ENCODE measurements at places on chromosomes 5 and 9. TPM values are rescaled to one million over a fixed set of nuclear protein-coding genes. Genes with fewer than 3 reads are reported as not detected.

Gene ELP1
- total RNA-seq = 19.1 TPM

Gene STK10
- 82.4 TPM for total RNA-seq

- no peaks in the 10 kb centered on the region for H3K27me3 ChIP-seq
- no peak overlapping the region for H3K4me3 ChIP-seq
- no peaks in the 10 kb centered on the region for H3K36me3 ChIP-seq
- no peak overlapping the region for H3K27ac ChIP-seq
- no peaks in the 10 kb centered on the region for H3K4me1 ChIP-seq
These were observed 6.1 kb upstream of the PRUNE2 start for GRCh38 chr9:76911971-76912370.

DNA sequence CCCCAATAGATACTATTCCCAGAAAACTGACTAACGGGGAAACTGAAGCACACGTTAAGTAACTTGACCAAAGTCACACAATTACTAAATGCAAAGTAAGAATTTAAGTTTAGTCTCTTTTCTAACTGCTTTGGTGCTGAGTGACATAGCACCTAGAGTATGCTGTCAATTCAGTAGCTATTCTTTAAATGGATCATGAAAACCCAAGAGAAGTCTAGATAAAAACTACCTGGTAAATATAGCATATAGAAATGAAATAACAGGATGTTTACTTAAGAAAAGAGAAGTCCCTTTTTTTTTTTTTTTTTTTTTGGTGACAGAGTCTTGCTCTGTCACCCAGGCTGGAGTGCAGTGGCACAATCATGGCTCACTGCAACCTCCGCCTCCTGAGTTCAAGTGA lies 129.2 kb downstream of the PDE4D start:
- no peaks in the 10 kb centered on the region for H3K36me3 ChIP-seq
- no peaks in the 10 kb centered on the region for H3K4me1 ChIP-seq
- H3K4me3 ChIP-seq = no peak overlapping the region

Gene ZFP2
- total RNA-seq = 0.80 TPM

DNA sequence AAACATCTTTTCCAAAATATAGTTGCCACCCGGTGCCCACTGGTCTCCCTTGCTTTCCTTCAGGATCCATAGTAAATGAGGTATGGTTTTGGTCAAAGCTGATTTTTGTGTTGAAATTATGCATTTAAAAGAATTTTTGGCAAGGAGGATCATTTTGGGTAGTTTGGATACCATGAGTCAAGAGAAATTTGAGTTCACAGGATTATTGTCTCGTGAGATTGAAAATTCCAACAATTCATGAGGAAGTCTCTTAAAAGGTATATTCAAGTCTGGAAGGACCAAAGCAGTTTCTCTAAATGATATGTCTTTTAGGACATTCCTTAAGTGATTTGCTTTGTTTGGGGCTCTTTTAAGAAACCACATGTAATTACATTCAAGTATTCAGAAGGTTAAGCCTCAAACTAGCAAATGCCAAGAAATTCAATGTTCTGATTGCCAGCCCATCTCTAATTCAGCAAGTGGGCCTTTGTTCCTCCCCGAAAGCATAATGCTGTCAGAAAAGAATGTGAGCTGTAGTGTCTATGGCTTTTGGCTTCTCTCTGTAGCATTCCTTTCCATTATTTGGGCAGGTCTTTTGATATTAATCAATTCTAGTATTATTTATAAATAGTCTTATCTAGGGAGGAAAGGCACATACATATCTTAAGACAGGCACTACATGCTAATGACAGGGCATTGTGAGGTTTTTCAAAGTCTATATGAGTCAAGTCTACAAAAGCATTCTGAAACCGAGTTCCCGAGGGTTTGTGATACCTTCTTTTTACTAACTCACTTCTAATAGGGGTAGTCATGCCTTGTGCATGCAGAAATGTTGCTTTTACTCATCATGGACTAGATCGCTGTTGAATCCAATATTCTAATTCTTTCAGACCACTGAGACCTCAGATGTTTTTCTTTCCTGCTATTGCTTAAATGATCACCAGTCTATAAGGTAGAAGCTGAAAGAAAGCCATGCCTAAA lies 453.9 kb downstream of the ENC1 start:
- H3K4me3 ChIP-seq = no peak overlapping the region
- no peaks in the 10 kb centered on the region for H3K27me3 ChIP-seq
- H3K4me1 ChIP-seq = no peaks in the 10 kb centered on the region
- no peak for DNase-seq

DNA sequence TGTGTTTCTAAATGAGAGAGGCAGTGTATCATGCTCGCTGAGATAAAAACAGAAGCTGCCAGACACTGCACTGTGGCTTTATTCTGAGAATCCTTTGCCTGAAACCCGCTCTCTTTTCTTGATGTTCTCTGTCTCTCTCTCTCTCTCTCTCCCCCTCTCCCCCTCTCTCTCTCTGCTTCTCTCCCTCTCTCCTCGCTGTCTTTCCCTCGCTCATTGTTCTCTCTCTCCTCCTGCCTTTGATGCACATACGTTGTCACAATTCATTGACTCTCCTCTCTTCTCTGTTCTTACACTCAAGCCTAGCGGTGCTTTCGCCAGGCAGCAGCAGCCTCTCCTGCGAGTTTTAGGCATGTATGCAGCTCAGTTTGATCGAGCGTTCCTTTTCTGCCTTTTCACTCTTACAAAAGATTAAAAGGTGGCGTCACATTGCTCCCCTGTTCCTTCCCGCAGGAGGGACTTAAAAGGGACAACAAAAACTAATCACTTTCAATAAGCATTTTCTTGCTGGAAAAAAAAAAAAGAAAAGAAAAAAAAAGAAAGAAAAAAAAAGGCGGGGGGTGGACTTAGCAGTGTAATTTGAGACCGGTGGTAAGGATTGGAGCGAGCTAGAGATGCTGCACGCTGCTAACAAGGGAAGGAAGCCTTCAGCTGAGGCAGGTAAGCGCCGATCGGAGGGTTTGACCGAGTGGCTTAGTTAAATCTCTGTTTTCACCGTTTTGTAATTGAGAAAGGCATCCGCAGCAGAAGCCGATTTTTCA lies 717.9 kb upstream of the WWC1 start:
- no peak overlapping the region for H3K4me3 ChIP-seq
- no peaks in the 10 kb centered on the region for H3K27me3 ChIP-seq
- no peaks in the 10 kb centered on the region for H3K36me3 ChIP-seq
- no peaks in the 10 kb centered on the region for H3K4me1 ChIP-seq
- H3K27ac ChIP-seq = no peak overlapping the region

DNA sequence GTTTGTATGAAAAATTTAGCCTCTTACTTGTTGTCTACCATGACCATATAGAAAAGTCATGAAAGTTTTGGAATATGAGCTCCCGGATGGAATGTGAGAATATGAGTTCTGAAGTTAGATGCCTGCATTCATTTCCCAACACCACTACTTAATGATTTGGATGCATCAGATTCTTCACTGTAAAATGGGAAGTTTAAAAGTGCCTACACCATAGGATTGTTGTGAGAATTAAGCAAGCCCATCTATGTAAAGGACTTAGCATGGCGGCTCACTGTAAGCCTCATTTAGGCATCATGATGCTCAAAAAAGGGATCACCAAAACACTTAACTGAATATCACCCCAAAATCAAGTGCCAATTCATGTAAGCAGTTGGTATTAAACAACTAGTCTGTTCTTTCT lies 177.3 kb downstream of the RAB3C start:
- H3K4me1 ChIP-seq = no peaks in the 10 kb centered on the region
- peak overlapping the region; percentile 36 for H3K4me3 ChIP-seq
- no peaks in the 10 kb centered on the region for H3K27me3 ChIP-seq
- H3K36me3 ChIP-seq = no peaks in the 10 kb centered on the region
- no peak overlapping the region for H3K27ac ChIP-seq

All from Peyer's patch (tissue), 4 donors.